ENCODE measurements at places on chromosomes 1 and 21. TPM values are rescaled to one million over a fixed set of nuclear protein-coding genes. Genes with fewer than 3 reads are reported as not detected.

The CEP170 gene
- 75.2 TPM for total RNA-seq

The RIMS3 gene
- total RNA-seq = 0.33 TPM

The OR2AK2 gene
- not detected for total RNA-seq

The LRRN2 gene
- 0.26 TPM for total RNA-seq

The SH2D2A gene
- not detected for total RNA-seq

The ETV3L gene
- not detected for total RNA-seq

The FAM3B gene
- total RNA-seq = not detected

The SUMO3 gene
- total RNA-seq = 96.3 TPM

The NBL1 gene
- 180 TPM for total RNA-seq

DNA sequence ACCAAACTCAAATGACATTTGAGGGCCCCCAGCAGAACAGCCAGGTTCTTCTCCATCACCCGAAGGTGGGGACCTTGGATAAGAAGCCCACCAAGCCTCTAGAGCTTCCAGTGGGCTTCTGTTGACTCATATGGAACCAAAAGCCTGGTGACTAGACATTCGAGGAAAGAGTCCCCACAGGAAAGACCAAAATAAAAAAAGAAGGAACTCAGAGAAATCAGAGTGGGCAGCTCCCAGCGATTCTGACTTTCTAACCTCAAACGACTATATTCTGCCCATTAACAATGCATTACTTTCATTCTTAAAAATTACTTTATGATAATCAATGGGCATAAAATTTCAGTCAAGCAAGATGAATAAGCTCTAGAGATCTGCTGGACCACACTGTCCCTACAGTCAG, 9.6 kb upstream of the CHIT1 start:
- H3K36me3 ChIP-seq = no peaks in the 10 kb centered on the region
- no peak for DNase-seq
- no peak overlapping the region for H3K27ac ChIP-seq
- no peaks in the 10 kb centered on the region for H3K4me1 ChIP-seq
- peaks cover 2% of the 10 kb centered on the region for H3K27me3 ChIP-seq

GRCh38 chr1:234597894-234598293, 12.1 kb downstream of the IRF2BP2 start:
- DNase-seq = peak; percentile 73
- no peaks in the 10 kb centered on the region for H3K27me3 ChIP-seq
- no peak overlapping the region for H3K4me3 ChIP-seq

GRCh38 chr1:235929216-235929615, 62.5 kb upstream of the LYST start:
- DNase-seq = peak; percentile 43
- no peaks in the 10 kb centered on the region for H3K27me3 ChIP-seq
- H3K36me3 ChIP-seq = no peaks in the 10 kb centered on the region
- H3K27ac ChIP-seq = no peak overlapping the region

DNA sequence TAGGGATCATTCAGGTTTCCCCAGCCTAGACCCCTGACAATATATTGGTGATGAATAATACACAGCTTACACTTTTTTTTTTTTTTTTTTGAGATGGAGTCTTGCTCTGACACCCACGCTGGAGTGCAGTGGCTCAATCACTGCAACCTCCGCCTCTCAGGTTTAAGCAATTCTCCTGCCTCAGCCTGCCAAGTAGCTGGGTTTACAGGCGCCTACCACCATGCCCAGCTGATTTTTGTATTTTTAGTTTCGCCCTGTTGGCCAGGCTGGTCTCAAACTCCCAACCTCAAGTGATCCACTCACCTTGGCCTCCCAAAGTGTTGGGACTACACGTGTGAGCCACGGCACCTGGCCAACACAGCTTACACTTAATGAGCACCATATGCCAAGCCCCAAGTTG, 7.2 kb downstream of the VASH2 start:
- no peak for DNase-seq
- H3K27me3 ChIP-seq = peaks cover 30% of the 10 kb centered on the region
- no peaks in the 10 kb centered on the region for H3K4me1 ChIP-seq
- no peak overlapping the region for H3K27ac ChIP-seq

DNA sequence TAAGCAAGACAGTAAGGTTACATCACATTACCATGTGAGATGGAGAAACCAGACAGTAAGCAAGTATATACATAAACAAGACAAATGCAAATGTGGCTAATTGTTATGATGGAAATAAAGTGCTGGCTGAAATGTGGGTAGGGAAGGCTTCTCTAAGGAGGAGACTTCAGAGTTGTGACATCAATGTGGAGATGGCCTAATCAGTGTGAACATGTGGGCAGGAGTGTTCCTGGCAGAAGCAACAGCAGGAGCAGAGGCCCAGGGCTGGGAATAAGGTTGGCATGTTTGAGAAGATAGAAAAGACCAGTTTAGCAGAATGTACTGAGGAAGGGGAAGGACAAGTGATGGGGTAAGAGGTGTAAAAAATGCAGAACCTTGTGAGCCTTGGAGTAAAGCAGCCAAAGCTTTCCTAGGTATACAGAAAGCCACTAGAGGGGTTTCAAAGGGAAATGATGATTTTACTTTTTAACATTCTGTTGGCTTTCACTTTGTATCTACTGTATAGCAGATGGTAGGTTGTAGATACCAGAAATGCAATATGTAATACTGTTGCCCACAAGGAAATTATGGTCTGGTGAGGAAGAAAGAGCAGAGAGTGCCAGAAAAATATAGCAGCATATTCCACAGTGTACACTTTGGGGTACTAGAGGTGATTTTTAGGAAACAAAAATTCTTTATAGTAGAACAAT, 197.4 kb downstream of the FGGY start:
- no peak overlapping the region for H3K27ac ChIP-seq
- H3K4me1 ChIP-seq = no peaks in the 10 kb centered on the region
- H3K36me3 ChIP-seq = no peaks in the 10 kb centered on the region
- H3K27me3 ChIP-seq = no peaks in the 10 kb centered on the region

- DNase-seq = peak; percentile 96
- no peaks in the 10 kb centered on the region for H3K36me3 ChIP-seq
- H3K4me3 ChIP-seq = no peak overlapping the region
- H3K27ac ChIP-seq = peak overlapping the region; percentile 64
- H3K4me1 ChIP-seq = peaks cover 4% of the 10 kb centered on the region
Observed at GRCh38 chr1:115251856-115252255, 86.2 kb downstream of the NGF start.

GRCh38 chr1:153023109-153023508, 7.9 kb upstream of the SPRR1B start:
- no peak for DNase-seq
- no peak overlapping the region for H3K27ac ChIP-seq
- H3K27me3 ChIP-seq = no peaks in the 10 kb centered on the region
- no peak overlapping the region for H3K4me3 ChIP-seq
- H3K4me1 ChIP-seq = no peaks in the 10 kb centered on the region

DNA sequence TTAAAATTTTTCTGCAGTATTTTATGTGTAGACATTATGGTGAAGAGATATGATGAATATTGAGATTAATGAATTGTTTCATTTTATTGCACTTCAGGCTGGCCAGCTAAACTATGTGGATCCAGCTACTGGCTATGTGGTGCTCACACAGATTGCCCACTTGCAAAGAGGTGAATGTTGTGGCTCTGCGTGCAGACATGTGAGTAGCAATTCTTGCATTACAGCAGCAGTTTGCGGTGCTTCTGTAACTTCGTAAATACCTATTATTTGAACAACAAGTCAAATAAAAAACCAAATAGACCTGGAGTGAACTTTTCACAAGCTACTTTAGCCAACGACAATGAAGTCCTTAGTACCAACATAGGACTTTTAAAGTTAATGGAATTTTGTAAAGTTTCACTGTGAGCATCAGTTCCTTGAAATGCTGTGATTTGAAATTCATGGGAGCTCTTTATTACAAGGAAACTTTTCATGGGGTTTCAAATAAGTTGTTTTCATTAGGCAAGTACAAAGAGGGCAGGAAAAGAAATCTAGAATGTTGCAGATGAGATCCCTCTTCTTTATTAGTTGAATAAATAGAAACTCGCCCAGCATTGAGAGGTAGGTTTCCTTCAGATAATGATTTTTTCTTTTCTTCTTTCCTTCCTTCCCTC, 3.4 kb downstream of the C1orf53 start:
- peaks cover 6% of the 10 kb centered on the region for H3K4me1 ChIP-seq
- no peak for DNase-seq
- peaks cover 40% of the 10 kb centered on the region for H3K27me3 ChIP-seq
- no peaks in the 10 kb centered on the region for H3K36me3 ChIP-seq

DNA sequence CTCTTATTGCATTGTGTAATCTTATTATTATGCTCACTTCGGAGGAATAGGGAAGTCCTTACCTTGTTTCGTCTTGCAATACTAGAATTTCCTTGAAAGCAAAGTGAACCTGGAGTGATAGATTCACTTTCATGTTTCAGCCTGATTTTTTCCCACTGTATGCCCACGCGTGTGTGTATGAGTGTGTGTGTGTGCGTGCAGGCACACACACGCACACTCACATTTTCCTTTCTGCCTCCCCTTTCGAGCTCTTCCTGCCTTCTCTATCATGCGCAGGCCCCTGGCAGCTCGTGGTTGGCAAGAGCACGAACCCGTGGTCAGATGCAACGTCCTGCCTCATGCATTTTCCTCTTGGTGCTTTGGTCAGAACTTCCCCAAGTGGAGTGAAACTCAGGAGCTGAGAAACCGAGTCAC, at the start of gene GCSAML:
TSS of gene GCSAML (plus strand) at position 366 of the 414 bp plus-strand sequence. CDS start 58 bp downstream, outside the sequence.
- H3K27ac ChIP-seq = no peak within 1 kb of the TSS
- H3K36me3 ChIP-seq = no peaks in the 10 kb centered on the region
- H3K4me3 ChIP-seq = no peak within 1 kb of the TSS
- H3K27me3 ChIP-seq = no peaks in the 10 kb centered on the region
- no peaks in the 10 kb centered on the region for H3K4me1 ChIP-seq

DNA sequence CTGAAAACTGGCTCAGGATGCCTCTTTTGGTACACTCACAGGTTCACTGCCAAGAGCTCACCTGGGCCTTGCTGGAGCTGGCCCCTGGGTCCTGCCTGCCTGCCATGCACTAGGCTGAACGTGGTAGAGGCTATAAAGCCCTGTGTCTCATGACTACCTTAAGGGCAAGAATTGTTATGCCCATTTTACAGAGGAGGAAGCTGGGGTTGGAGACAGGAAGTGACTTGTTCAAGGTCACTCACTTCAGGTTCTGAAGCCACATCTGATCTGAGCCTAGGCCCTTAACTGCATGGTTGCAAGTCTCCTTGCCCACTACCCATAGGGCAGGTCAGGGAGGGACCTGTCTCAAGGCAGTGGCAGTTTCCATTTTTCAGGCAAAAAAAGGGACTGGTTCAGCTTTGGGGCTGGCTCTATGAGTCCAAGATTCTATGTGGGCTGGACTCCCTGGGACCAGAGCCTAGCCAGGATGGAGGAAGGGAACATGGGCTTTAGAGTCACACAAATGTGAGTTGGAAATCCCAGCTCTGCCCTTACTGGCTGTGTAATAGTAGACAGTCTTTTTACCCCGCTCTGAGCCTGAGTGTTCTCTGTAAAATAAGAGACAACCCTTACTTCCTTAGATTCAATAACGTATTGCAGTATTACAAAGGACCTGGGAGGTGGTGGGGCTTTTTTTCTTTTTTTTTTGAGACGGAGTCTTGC, 7.8 kb downstream of the STK40 start:
- no peak for DNase-seq
- H3K27me3 ChIP-seq = no peaks in the 10 kb centered on the region
- peaks cover 6% of the 10 kb centered on the region for H3K36me3 ChIP-seq

- H3K4me1 ChIP-seq = no peaks in the 10 kb centered on the region
- H3K36me3 ChIP-seq = no peaks in the 10 kb centered on the region
- H3K27me3 ChIP-seq = no peaks in the 10 kb centered on the region
- no peak for DNase-seq
Observed at GRCh38 chr1:209993061-209993830, 55.2 kb downstream of the SYT14 start.

GRCh38 chr1:68470388-68470970, 20.7 kb upstream of the RPE65 start:
- no peaks in the 10 kb centered on the region for H3K27me3 ChIP-seq
- H3K4me3 ChIP-seq = no peak overlapping the region
- no peaks in the 10 kb centered on the region for H3K4me1 ChIP-seq
- no peak overlapping the region for H3K27ac ChIP-seq

DNA sequence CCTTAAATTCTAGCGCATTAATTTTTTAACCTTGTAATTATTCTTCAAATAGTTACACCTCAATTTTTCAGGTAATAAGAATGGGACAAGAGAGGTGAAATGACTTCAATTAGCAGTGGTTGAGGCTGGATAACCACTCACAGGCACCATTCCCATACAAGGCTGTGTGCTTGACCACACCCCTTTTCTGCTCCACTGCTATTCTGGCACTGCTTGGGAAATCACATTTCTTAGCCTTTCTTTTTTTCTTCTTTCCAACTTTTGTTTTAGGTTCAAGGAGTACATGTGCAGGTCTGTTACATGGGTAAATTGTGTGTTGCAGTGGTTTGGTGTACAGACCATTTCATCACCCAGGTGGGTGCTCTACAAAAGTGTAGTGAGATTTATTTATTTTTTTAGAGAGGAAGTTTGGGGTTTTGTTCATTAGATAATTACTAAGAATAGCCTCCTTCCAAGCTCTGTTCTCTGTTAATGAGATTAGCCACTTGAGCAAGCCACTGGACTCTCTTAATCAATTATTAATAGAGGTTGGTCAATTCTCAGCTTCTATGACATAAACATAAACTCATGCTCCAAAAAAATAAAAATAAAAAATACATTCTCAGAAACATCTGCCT, 14.4 kb downstream of the ILDR2 start:
- H3K36me3 ChIP-seq = no peaks in the 10 kb centered on the region
- H3K4me1 ChIP-seq = no peaks in the 10 kb centered on the region
- H3K27me3 ChIP-seq = peaks cover 3% of the 10 kb centered on the region

- no peak overlapping the region for H3K27ac ChIP-seq
- peak; percentile 84 for DNase-seq
- H3K4me3 ChIP-seq = no peak overlapping the region
- H3K27me3 ChIP-seq = peaks cover 34% of the 10 kb centered on the region
Observed at GRCh38 chr1:226547754-226548191, 791 bp upstream of the STUM start.

DNA sequence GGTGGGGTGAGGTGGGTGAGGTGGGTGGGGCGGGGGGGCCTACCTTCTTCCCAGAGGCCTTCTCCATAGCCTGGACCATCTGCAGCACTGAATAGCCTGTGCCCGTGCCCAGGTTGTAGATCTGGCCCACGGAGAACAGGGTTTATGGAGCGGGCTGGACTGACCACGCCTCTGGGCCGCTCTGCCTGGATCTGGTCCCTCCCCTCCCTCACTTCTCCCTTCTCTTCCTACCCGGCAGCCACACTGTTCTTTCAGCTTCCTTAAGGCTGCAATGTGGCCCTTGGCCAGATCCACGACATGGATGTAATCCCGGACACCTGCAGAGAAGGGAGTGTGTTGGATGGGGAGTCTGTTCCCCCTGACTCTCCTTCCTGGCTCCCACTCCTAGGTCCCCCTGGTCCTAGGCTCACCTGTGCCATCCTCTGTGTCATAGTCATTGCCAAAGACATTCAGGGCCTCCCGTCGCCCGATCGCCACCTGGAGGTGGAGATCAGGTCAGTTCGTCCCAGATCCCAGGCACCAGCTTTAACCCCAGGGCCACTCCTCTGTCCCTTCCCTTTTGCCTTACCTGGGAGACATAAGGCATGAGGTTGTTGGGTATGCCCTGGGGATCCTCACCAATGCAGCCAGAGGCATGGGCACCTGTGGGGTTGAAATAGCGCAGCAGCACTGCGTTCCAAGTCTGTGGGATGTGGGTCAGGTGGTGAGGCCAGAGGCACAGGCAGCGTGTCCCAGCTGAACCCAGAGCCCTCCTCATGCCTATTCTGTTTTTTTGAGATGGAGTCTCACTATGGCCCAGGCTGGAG, 3.9 kb downstream of the GALE start:
- peaks cover 13% of the 10 kb centered on the region for H3K4me1 ChIP-seq
- no peaks in the 10 kb centered on the region for H3K27me3 ChIP-seq
- peaks cover 14% of the 10 kb centered on the region for H3K36me3 ChIP-seq

Measured in fibroblast of lung (primary cell).